T-helper 9 cell (primary cell): ENCODE measurements at places on chromosomes 3 and 15.

- DNase-seq = no peak
Observed at GRCh38 chr15:31004220-31004733, 12.8 kb upstream of the MTMR10 start.

- no peak for DNase-seq
Observed at GRCh38 chr15:83435782-83436181, 11.4 kb upstream of the SH3GL3 start.

DNA sequence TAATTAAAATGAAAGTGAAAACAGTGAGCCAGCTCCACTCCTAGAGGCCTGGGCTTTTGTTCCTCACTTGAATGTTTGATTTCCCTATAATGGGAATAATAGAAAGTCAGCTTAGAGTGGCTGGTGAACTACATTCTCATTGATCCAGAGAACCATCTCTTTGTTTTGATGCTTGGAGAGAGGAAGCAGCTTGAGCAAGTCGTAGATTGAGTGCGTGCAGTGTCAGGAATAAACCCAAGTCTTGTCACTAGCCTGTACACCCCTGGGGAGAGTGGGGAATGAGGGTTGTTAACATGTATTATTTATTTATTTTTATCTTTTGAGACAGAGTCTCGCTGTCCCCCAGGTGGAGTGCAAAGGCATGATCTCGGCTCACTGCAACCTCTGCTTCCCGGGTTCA is 885 bp upstream of the LSG1 start:
- no peak for DNase-seq

DNA sequence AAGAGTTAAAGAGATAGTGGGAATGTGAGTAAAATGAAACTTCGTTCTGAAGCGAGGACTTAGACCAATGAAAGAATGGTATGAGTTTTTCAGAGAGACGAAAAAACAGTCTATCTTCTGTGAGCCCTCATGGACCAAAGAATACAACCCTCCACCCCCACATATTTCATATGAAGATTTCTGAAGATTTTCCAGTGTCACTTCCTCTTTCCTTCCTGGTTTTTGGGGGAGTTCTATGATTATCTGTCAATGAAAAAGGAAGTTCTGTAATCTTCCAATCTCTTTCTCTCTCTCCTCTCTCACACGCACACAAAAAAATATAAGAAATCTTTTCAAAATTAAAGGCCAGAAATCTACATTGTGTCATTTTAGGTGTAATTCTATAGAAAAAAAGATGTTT is 27.7 kb downstream of the CMSS1 start:
- no peak for DNase-seq

DNA sequence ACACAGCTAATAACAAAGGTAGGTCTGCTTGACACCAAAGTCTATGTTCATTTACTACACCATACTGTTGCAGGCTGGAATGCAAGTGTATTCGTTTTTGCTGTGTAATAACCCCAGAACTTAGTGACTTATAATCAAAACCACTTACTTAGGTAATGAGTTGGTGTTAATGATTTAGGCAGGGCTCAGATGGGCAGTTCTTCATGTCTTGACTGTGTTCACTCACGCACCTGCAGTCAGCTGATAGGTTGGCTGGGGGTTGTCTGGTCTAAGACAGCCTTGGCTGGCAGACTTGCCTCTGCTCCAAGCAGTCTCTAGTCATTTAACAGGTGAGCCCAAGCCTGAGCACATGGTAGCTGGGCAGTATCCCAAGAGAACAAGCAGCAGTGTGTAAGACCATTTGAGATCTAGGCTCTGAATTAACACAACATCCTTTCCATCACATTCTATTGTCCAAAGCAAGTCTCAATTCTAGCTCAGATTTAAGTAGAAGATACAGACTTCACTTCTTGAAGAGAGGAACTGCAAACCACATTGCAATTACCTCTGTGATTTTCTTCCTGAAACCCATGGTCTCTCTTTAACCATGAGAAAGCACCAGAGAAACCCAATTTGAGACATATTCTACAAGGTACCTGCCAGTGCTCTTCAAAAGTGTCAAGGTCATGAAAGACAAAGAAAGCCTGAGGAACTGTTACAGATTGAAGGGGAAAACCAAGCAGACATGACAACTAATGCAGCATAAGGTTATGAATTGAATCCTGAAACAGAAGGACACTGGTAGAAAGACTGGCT is 13.3 kb upstream of the DCLK3 start:
- no peak for DNase-seq
